ENCODE measurements at places on chromosomes 16 and 17.

DNA sequence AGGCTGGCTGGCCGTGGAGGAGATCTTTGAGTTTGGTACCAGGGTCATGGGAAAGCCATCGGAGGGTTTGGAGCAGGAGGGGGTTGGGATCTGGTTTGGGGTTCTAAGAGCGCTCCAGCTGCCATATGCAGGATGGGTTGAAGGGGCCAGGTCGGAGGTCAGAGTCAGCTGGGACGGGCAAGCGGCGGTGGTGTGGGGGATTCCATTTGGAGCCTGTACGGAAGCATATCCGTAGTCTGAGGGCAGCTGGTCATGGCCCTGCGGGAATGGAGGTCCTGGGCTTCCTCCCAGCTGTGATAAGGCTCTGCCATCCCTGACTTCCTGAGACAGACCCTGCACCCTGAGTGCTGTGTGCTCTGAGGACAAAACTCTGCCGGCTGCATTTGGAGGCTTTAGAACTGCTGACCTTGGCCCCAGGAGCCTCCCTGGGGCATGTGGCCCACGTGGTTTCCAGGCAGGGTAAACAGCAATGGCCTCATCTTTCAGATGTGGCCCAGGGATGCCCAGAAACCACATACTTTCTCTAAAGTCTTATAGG is 46.5 kb downstream of the ATP2C2 start:
- DNase-seq = no peak

GRCh38 chr16:78437352-78437968 is 338.0 kb downstream of the WWOX start:
- DNase-seq = peak; percentile 45

GRCh38 chr17:57819867-57820266 is 30.0 kb downstream of the MRPS23 start:
- no peak for DNase-seq

DNA sequence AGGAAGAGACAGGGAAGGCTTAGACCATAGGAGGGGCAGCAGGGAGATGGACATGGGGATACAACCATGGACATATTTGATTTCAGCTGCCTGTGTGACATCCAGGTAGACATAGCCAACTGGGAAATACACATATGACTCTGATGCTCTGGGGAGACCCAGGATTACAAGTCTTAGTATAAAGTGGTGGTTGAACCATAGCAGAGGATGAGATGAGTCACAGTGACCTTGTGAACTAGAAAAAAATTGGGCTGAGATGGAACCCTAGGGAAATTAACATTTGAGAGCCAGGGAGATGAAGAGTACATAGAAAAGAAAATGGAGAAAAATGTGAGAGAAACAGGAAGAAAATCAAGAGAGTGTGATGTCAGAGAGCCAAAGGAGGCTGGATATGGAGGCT is 10.2 kb downstream of the MARCHF10 start:
- no peak for DNase-seq

GRCh38 chr16:65509172-65509571 is 387.3 kb upstream of the CDH11 start:
- no peak for DNase-seq

- DNase-seq = no peak
Measured at GRCh38 chr16:58884141-58884540, 150.0 kb upstream of the GOT2 start.

GRCh38 chr17:14813649-14814370 is 451.3 kb downstream of the PMP22 start:
- no peak for DNase-seq

- DNase-seq = no peak
Measured at GRCh38 chr17:45338996-45339535, 22.2 kb upstream of the MAP3K14 start.

GRCh38 chr16:89842471-89843408 is 14.5 kb downstream of the SPIRE2 start:
- no peak for DNase-seq

- DNase-seq = no peak
Measured at GRCh38 chr16:14324581-14324980, 253.5 kb downstream of the MRTFB start.

DNA sequence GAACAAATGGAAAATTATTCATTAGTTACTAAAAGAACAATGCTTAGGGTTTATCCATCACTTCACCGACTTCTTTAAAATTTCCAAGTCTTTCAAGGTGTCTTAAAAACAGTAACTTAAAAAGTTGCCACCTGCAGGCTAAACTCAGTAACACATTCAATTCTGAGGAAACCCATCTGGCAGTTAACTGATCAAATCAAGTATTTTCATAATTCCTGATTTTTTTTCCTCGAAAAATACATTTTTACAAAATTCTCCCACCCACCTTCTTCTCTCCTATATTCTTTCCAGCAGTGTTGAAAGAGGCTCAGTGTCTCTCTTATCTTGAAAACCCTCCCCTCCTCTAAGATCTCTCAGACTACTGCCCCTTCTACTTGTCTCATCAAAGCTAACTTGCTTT is 29.9 kb downstream of the PARN start:
- no peak for DNase-seq

DNA sequence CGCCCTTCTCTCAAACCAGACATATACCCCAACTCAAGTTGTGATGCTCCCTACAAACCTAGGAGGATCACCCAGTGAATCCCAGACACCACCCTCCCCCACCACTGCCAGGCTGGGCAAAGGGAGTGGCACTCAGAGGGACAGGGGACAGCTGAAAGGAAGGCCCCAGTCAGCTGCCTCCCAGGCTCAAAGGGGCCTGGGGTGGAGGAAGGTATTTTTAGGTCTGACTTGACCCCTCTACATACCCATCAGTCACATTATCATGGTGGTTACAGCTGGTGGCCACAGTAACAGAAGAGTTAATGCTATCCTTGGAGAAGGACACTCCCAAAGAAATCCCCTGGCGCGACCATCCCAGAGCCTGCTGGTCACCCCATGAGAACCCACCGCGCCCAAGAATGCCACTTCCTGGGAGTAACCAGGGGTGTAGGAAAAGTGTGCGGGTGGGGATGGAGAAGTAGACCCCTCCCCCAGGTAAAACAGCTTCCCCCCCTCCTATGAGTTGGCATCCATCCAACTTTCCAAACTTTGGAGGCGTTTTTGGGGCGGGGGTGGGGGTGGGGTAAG is 1.1 kb downstream of the CACNB1 start:
- no peak for DNase-seq

DNA sequence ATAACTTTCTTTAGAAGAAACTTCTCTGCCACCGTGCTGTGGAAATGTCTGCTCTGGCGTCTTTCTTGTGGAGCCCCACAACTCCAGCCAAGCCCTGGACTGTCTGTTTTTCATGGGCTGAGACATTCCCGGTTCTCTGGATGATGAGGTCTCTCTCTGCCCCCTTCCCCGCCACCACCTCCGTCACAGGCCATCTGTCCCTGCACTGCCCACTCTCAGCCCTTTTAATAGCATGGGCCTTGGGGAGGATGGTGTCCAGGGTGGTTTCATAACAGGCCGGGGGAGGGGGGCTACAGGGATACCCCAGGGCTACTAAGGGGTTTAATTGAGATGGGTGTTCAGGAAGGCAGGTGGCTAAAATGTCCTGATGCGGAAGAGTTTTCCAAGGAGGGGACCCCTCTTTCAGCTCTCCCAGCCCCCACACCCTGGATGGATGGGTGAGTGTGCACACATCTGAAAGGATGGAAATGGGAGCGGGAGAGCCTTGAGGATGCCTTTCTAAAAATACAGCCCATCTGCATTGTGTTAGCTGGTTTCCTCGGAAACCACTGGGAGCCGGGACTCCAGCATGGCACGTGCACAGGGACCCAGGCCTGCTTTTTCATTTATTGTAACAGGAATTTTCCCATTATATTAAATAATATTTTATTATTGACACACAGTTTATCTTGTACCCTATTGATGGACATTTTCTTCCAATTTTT is 14.6 kb upstream of the NDRG4 start:
- DNase-seq = no peak

GRCh38 chr16:3142770-3143169 is 7.9 kb downstream of the ZNF213 start:
- DNase-seq = no peak

- no peak for DNase-seq
Measured at GRCh38 chr16:86201746-86202145, 302.8 kb downstream of the IRF8 start.

Measured in neural crest cell (in vitro differentiated cells).